Activated naive CD4-positive, alpha-beta T cell treated with anti-CD3 and anti-CD28 coated beads for 36 hours (primary cell): ENCODE measurements at places on chromosomes 16 and 17. TPM values are rescaled to one million over a fixed set of nuclear protein-coding genes. Genes with fewer than 3 reads are reported as not detected.

GRCh38 chr17:82367724-82368524, 3.6 kb upstream of the UTS2R start:
- no peak for DNase-seq
- peaks cover 17% of the 10 kb centered on the region for H3K4me1 ChIP-seq
- no peak overlapping the region for H3K27ac ChIP-seq
- H3K27me3 ChIP-seq = peaks cover 26% of the 10 kb centered on the region

The IL4R gene
- 162 TPM for total RNA-seq

The CTRB2 gene
- total RNA-seq = not detected

DNA sequence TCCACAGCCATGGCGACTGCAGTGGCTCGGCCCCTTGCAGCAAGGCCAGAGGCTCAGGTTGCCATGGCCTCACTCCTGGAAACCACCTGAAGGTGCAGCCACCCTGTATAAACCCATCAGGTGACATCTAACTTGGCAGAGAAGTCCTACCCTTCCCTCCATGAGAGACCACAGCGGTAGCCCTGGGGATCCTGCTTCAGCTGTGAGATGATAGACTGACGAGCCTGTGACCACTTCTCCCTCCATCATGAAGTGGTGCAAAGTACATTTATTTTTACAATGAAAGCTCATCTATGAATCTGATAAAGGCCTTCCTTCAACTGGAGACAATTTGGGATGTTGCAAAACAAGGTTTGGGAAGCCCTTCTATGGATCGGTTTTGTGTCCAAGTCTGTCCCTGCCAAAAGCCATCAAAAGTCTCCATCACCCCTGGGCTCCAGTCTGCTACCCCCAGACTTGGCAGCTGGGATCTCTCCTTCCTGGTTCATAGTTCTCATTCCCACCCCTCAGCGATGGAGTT, 1.8 kb downstream of the ZACN start:
- H3K27me3 ChIP-seq = peaks cover 33% of the 10 kb centered on the region
- peaks cover 5% of the 10 kb centered on the region for H3K36me3 ChIP-seq
- no peak for DNase-seq
- no peak overlapping the region for H3K4me3 ChIP-seq

The TMEM100 gene
- total RNA-seq = not detected

GRCh38 chr17:10033959-10034358, 128.9 kb upstream of the RCVRN start:
- no peak for DNase-seq
- H3K27ac ChIP-seq = no peak overlapping the region
- no peaks in the 10 kb centered on the region for H3K27me3 ChIP-seq
- H3K4me3 ChIP-seq = no peak overlapping the region
